ENCODE measurements at places on chromosomes 16 and 17.

GRCh38 chr16:51813609-51814008, 662.5 kb upstream of the SALL1 start:
- DNase-seq, result no peak

GRCh38 chr16:20147091-20147490, 73.4 kb upstream of the GPR139 start:
- DNase-seq, result no peak

- no peak for DNase-seq
These were observed 146.3 kb downstream of the XYLT1 start for GRCh38 chr16:17324451-17324850.

DNA sequence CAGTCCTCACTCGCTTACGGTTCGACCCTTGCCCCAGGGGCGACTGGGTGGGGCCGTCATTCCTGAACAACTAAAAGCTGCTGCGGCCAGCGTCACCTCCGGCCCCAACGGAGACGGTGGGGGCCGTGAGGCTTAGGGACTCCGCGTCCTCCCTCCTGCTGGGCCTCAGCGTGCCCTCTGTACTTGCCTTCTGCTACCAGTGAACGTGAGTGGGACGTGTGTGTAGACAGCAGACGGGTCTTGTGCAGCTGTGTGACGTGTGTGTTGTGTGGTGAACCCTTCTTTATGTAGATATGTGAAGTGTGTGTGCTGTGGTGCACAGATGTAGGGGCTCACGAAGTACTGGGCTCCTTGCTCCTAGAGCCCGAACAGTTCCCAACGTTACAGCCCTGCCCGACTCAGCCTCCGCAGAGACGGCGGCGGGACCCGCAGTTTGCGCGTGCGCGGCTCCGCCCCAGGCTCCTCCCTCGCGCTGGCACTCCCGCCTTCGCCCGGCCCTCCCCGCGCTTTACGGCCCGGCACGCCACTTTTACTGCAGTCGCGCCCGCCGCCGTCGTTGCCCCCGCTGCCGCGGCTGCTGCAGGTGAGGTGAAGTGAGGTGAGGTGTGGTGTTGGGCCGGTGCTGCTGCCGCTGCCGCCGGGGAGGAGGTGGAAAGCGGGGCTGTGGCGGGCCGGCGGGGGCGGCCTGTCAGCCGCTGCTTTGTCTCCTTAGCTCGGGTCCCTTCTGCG, at the start of gene PHAF1:
Gene PHAF1 (plus strand): TSS at position 535 of the 729 bp plus-strand sequence. CDS start 235 bp downstream, outside the sequence.
- peak; percentile 92 for DNase-seq

DNA sequence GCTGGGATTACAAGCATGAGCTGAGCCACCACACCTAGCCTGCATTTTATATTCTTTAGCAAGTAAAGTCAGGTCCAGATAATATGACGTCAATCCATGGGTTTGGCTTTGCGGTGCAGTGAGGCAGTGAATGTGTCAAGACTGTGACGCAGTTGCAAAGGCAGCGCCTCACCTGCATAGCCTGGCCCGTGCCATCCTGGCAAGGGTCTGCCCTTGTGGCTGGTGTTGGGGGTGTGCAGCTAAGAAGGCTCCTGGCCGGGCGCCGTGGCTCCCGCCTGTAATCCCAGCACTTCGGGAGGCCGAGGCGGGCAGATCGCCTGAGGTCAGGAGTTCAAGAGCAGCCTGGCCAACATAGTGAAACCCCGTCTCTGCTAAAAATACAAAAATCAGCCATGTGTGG, 7.0 kb downstream of the PDF start:
- no peak for DNase-seq

GRCh38 chr17:41717408-41718286, 5.5 kb downstream of the GAST start:
- DNase-seq, result no peak

DNA sequence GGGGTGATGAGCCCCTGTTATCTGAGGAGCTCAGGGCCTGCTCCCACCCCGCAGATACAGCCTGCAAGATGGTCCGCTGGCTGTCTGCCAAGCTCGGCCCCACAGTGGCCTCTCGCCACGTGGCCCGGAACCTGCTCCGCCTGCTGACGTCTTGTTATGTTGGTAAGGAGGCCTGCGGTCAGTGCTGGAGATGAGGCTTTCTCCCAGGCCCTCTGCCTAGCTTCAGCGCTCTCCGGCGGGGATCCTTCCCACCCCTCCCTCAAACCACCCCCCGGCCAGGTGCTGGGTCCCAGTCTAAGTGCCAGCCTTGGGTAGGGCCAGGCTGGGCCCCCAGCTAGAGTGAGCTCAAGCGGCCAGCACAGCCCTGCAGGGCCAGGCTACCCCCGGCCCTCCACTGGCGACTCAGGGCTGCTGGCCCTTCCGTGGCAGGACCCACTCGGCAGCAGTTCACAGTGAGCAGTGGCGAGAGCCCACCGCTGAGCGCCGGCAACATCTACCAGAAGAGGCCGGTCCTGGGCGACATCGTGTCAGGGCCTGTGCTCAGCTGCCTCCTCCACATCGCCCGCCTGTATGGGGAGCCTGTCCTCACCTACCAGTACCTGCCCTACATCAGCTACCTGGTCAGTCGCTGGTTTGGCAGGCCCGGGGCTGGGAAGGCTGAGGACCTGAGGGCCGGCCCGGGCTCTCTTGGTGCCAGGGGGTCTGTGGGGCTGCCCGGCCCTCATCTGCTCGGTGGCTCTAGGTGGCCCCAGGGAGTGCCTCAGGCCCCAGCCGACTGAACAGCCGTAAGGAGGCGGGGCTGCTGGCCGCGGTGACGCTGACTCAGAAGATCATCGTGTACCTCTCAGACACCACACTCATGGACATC, 6.1 kb downstream of the WDR81 start:
- DNase-seq, result no peak

DNA sequence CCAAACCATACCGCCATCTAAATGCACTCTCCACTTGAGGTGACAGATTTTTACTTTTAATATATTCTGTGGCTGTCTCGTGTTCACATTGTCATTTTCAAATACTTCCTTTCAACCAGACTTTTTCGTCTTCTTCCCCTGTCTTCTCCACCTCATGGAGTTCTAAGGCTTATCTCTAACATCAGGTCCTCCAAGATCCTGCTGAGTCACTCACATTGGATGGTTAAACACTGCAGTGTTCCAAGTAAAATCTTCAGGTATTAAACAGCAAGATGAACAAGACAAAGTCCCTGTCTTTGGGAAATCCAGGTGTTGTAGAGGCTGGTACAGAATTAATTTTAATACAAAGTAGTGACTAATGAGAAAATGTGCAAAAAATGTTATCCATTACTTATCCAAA, 330.2 kb upstream of the KIF2B start:
- DNase-seq, result no peak

GRCh38 chr17:38439436-38439835, 11.2 kb downstream of the ARHGAP23 start:
- DNase-seq, result no peak
